GM12878 (cell line): ENCODE measurements at places on chromosomes 2 and 18.
A peak's percentile ranks its signal among the peaks of the same experiment; 100 is the strongest.

DNA sequence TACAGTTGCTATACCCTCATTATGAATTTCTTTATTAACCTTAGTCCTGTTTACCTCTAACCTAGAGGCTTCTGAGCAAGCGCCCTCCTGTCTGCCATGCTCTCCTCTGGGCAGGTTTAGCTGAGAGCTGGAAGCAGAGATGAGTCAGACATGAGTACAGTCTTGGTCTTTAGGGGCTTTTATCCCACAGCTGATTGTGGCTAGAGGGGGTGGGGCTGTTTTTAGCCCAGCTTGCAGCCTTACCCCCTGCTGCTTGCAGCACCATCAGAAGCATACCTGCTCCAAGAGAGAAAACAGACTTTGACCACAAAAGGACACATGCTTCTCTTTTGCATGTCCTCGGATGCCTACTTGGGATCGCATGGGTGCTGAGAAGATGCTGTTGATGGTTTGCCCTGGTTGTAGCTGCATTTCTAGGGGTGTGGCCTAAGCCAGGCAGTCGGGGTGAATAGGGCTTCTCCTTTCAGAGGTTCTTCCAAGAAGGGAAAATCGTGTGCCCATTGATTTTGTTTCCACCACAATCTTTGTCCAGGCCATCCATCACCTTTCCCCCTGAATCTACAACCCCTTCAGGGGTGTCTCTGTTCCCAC is 115.0 kb upstream of the LGALSL start:
- no peak for DNase-seq

DNA sequence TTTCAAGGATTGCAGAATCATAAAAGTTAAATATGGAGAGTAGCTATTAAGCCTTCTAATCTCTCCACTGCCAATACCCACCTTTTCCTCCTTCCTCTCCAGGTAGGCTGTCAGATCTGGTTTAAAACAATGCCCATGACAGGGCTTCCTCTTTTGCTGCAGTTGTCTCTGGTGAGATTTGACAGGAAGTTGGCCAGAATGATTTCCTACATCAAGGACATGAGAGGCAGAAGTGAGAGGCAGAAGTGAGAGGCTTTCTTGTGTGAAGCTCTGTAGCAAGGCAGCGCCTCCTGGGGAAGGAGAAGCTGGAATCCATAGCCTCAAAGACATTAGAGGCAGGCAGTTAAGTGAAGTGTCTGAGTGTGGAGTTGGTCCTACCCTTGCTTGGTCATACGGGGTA is 385.7 kb downstream of the HRH4 start:
- DNase-seq, result no peak

DNA sequence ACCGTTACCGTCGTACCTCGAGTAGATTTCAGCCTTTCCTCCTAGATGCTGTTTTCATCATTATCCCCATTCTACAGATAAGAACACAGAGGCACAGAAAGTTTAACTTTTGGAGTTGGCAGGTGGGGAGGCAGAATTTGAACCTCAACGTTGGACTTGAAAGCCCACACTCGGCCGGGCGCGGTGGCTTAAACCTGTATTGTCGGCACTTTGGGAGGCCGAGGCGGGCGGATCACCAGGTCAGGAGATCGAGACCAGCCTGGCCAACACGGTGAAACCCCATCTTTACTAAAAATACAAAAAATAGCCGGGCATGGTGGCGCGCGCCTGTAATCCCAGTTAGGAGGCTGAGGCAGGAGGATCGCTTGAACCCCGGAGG is 11.5 kb downstream of the CATIP start:
- DNase-seq, result no peak

DNA sequence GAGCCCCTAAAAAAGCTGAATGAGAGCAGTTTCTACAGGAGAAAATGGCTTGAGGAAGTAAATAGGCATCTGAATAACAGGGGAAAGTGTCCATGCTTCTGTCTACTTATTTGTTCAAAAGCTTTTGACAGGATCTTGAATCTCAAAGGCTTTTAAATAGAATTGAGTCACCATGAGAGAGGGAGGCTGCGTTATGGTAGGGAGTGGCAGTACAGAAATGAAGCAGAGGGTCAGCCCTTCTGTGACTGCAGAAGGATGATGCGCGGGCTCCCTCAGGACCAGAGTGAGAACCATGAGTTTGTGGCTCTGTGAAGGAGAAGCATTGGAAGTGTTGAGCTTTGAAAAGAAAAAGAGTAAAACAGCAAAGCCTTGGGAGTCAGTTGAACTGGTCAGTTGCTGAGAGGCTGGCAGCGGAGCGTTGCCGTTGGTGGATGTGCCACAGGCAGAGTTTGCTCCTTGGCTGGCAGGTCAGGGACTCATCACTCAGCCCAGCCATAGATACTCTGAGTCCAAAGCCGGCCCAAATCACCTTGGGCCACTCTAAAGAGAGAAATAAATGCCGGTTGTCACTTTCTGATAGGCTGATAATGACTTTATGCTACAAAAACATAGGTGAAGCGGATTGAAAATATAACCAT is 17.4 kb downstream of the COPS7B start:
- DNase-seq, result no peak

DNA sequence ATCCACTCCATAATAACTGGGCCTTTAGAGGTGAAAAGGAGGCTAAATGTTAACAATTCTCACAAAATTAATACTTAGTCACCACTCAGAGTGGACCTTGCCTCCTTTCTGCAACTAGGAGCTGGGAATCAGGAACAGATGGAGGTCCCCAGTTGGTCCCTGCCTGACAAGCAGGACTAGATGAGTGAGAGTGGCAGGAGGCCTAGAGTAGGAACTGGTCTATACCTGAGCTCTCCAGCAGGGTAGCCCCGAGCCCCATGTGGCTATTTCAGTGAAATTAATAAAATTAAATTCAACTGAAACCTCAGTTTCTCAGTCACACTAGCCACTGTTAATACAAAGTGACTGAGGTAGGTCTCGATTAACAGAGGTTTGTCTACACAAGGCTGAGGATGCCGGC is 150.5 kb downstream of the MYO5B start:
- DNase-seq, result no peak

DNA sequence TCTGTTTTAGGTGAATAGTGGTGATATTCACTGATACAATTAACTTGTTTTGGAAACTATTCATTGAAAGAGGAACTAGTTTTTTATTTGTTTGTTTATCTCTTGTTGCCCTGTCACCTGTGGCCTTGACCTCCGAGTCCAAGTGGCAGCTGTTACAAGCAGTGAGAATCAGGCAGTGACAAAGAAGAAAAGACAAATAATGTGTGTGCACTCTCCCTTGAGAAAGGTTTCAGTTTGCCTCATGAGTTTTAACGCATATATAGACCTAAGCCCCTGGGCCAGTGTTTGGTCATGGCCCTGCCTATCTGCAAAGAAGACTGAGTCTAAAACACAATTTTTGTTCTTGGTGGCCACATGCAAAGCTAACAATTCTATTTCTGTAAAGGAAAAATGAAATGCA is 15.3 kb downstream of the KYNU start:
- DNase-seq, result peak; percentile 79

DNA sequence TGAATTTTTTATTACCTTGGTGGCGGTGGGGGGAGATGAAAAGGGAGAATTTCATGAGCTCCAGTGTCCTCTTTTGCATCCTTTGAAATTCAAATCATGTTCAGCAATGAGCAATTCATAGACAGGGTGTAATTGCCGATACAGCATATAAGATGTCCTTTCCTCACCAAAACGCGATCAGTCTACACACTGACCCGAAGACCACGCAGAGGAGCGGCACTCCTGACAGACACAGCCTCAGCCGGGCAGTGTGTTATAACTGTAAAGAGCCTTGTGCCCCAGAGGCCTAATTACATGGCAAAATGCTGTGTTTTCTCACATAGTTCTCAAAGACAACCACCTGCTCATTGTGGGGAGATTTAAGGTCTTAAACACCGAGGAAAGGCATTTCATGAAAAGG is 38.4 kb upstream of the APCDD1 start:
- DNase-seq, result no peak

DNA sequence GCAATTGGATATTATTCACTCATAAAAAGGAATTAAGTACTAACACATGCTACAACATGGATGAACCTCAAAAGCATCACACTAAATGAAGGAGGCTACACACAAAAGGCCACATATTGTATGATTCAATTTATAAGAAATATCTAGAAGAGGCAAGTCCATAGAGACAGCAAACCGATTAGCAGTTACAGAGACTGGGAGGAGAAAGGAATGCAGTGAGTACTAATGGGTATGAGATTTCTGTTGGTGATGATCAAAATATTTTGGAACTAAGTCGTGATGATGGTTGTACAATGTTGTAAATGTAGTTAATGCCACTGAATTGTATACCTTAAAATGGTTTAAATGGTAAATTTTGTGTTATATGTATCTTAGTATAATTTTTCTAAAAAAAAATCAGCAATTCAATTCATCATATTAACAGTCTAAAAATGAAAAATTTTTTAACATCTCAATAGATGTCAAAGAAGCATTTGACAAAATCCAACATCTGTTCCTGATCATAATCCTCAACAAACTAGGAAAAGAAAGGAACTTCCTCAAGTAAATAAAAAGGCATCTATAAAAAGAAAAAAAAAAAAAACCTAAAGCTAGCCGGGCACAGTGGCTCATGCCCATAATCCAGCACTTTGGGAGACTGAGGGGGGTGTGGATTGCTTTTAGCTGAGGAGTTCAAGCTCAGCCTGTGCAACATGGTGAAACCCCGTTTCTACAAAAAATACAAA is 98.1 kb downstream of the TGIF1 start:
- no peak for DNase-seq

- DNase-seq, result no peak
These were observed 115.1 kb downstream of the CDH20 start for GRCh38 chr18:61448316-61448715.

- no peak for DNase-seq
These were observed 408.2 kb upstream of the HNRNPA3 start for GRCh38 chr2:176804392-176804791.

- no peak for DNase-seq
These were observed 50.1 kb downstream of the ATOH8 start for GRCh38 chr2:85803704-85804425.

DNA sequence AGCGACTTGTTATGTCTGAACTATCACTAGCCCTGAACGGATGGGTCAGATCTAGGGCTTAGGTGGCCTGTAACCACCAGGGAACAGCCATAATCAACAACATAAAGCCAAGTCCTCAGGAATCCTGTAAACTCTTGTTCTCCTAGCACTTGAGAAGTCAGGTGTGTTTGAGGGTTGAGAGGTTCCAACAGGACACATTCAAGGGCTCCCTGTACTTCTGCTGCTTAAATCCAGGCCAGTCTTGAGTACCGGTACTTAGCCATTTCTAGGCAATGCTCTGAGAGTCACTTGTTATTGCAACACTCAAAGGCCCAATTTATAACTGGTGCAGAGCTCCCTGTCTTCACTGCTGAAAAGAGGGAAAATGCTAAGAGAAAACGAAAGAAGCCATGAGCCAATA is 21.6 kb upstream of the SLC40A1 start:
- DNase-seq, result no peak

GRCh38 chr2:10556271-10557140 is 108.4 kb upstream of the ODC1 start:
- DNase-seq, result no peak

GRCh38 chr2:236857781-236858180 is 227.9 kb upstream of the COPS8 start:
- no peak for DNase-seq

GRCh38 chr18:6396276-6396675 is 18.4 kb downstream of the L3MBTL4 start:
- no peak for DNase-seq

DNA sequence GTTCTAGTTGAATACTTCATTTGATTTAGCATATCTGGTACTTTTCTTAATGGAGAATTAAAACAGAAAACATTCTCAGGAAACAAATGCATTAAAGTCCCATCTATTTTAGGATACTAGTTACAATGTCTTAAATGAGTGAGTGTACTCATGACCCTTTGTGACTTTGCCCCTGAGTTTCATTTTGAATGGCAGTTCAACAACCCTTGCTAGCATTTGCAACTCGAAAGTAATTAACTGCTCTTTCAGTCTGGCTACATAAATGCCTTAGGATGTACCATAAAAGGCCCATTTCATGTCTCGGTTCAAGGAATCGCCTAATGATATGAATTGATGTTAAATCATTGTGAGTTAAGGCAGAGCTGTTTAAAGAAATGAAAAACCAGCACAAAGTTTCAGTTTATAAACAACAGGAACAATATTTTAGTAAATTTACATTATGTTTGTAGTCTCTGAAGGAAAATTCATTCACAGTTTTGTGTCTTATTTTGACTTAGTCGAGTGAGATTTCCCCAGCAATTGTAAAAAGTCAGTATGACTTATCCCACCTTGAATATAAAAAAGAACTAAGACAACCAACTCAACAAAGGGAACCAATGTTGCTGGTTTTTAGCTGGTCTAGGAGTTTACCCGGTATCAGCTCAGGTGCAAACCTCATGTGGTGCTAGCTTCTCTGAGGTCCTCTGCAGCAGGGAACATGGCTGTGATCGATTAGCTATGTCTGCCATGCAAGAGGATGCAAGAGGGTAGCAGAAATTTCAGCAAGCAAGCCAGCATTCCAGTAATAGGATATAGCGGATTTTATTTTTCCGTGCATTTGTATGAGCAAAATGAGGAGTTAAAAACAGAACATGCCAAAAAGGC is 386.2 kb downstream of the PTPRM start:
- peak; percentile 91 for DNase-seq

DNA sequence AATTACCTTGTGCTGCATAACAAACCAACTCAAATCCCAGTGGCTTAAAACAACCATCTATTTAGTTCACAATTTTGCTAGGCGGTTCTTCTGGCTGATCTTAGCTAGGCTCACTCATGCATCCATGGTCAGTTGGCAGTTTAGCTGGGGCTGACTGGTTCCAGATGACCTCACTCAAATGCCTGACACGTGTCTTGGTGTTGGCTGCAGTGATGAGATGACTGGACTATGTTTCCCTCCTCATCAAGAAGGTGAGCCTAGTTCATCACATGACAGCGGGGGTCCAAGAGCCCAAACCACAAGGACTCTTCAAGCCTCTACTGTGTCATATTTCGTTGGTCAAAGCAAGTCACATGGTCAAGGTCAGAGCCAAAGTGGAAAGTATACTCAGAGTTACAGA is 42.7 kb upstream of the ACTR3 start:
- DNase-seq, result no peak

DNA sequence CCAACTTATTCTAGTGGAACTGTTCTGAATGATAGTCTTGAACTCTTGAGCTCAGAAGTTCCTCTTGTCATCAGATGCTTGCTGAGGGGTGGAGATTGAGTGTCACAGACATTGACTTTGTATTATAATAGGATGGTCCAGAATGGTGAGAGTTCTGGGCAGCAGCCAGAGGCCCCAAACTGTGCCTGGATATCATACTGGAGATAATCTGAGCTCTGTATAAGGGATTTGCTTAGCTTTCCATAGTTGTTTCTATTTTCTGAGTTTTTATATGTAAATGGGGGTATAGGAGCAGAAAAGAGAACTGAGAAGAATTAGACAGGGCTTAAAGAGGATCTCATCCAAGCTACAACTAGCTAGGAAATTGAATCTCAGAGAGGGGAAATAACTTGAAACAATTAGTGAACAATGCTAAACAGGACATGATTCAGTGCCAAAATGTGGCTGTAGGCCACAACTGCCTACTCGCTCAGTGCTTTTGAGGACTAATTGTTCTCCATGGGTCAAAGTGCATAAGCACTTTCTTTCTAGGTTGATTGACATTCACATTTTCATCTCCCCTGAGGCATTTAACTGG is 10.1 kb upstream of the LCLAT1 start:
- DNase-seq, result no peak
